ENCODE measurements at places on chromosomes 4 and X.
A peak's percentile ranks its signal among the peaks of the same experiment; 100 is the strongest.

DNA sequence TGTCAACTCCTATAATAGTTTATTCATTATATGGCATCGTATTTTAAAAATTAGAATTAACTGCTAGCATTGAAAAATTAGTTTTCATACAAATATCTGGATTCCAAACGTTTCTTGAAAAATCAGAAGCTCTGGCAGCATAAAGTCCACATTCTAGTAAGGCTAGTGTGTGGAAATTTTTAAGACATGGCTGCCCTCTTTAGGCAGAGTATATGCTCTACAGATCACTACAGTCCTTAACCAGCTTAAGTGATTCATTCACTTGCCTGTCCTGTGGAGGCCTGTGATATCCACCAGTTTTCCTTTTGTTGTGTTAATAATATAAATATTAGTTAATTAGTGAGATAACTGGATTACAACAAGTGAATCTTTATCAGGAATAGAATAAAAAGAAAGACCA, 287.2 kb downstream of the OPHN1 start:
- DNase-seq, result peak; percentile 9

- no peak for DNase-seq
These were observed 683.8 kb upstream of the PABPC4L start for GRCh38 chr4:134885436-134885835.

DNA sequence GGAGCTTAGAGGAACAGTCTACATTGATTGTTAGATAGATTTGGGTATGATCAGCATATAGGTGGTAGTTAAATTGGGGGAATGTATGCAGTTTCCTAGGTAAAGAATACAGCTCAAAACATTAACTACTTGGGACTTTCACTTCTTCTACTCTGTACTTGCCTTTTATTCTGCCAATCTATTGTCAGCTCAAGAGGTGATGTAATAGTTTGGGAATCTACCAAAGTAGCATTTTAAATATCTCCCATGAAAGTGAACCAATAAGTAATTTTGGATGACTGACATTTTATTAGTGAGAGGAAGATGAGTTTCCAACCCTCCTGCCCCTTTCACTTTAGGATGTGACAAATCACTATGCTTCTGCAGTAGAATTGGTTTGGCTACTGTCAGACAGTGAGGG, 43.4 kb downstream of the NUDT6 start:
- DNase-seq, result no peak

DNA sequence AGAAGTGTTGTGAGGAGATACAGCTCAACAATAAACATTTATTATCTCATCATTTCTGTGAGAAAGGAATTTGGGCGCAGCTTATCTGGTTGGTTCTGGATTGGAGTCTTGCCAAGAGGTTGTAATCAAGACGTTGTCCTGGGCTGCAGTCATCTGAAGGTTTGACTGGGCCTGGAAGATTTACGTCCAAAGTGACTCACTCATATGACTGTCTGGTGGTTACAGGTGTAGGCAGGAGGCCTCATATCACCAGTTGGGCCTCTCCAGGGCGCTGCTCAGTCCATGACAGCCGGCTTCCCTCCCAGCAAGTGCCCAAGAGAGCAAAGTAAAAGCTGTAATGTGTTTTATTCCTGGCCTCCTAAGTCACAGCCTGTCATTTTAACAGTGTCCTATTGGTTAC, 106.3 kb downstream of the USP46 start:
- DNase-seq, result no peak

- DNase-seq, result no peak
These were observed 105.2 kb upstream of the AMOT start for GRCh38 chrX:112945826-112946225.

- no peak for DNase-seq
These were observed 41.3 kb downstream of the C4orf50 start for GRCh38 chr4:5976921-5977320.

DNA sequence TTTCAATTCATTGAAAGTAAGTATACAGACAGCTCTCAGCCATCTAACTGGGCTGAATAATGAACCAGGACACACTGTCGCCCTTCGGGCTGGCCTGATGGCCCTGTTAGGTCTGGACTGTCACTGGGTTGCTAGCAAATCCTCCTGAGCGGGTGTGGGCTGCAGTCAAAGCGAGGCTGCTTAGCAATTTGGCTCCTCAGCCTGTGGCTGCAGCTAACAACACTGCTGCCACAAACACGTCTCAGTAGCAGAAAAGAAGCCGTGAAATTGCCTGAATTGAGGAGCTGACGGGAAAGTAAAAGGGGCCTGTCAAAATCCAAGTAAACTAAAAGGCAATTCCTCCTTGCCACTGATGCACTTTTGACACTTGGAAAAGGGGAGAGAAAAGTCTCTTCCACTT, 72.8 kb downstream of the SMIM20 start:
- no peak for DNase-seq

- no peak for DNase-seq
These were observed 11.7 kb upstream of the GYG2 start for GRCh38 chrX:2817036-2817435.

DNA sequence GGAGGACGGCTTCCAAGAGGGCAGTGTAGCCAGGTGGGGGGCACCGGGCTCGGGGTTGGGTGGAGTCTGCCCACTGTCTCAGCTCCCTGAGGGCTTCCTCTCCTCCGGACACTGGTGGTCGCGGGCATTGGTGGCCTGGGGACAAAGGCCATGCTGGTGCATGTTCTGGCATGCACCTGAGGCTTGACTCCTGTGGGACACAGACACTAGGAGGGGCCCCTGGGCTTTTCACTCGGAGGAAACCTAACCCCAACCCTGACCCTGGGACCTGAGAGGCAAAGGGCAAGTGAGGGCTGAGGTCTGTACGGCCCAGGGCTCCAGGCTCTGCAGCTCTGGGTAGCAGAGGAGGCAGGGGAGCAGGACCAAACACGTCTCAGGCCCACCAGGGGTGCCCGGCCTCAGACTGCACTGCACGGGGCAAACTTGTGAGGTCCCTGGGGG, 22.3 kb upstream of the FGFR3 start:
- peak; percentile 50 for DNase-seq

- no peak for DNase-seq
These were observed 856 bp downstream of the SLC9B1 start for GRCh38 chr4:103018391-103019307.

DNA sequence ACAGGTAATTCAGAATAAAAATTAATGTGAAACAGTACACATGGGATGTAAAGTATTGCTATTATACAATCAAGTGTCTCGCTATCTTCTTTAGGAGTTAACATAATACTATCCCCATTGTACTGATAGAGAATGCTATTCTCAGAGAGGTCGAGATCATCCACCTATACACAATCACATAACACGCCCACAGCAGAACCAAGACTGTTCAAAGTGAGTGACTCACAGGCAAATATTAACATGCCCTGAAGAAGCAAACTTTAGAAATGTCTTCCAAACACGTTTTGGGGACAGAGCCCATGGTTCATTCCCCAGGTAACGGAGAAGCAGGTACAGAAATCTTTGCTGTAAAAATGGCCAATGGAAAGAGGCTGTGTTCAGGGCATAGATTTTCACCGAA, 50.1 kb upstream of the PHKA2 start:
- DNase-seq, result no peak

DNA sequence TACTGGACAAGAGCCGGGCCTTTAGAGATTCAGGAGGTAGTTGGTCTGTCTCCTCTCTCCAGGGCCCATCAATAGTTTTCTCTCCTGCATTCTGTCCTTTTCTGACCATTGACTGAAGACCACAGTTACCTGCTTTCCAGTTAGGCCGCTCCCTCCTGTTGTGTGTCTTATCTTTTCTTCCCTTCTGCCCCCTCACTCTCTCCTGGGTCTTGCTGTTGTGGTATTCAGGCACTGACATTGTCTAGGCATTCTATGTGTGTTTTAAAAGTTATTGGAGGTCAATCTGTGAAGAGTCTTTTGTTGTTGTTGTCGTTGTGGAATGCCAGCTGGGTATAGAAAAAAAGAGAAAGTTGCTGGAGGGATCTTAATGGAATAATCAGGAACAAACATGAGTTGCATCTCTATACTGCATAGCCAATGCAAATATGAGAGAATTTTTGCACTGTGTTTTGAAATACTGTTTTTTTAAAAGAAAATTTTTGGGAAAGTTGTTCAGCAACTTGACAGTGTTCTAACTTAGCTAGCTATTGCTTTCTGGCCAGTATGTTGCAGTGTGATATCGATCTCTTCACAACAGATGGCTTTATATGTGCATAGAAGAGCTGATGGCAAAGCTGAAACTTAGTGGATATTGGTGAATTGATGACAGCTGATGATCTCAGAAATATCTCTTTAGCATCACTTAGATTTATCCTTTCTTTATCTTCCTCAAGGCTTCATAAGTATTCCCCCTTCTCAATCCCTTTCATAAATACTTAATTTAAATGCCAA, 240.7 kb downstream of the C4orf33 start:
- no peak for DNase-seq

DNA sequence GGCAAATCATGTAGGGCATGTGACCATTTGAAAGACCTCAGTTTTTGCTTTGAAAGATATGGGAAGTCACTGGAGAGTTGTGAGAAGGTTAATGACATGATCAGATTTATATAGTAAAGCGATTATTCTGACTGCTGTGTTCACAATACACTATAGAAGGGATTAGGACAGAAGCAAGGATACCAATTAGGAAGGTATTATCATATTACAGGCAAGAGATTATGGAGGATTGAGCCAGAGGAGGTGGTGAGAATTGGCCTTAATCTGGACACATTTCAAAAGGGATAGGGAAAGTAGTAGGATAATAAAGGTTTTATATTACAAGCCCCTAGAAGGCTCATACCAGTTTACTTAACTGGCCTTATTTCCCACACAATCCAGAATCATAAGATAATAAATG, 124.9 kb upstream of the POF1B start:
- DNase-seq, result no peak

- no peak for DNase-seq
These were observed 4.6 kb downstream of the CTBP1 start for GRCh38 chr4:1244081-1244977.

- no peak for DNase-seq
These were observed 105.8 kb upstream of the MAGEB18 start for GRCh38 chrX:26032111-26032912.

- no peak for DNase-seq
These were observed 31.3 kb downstream of the JADE1 start for GRCh38 chr4:128840711-128841318.

- DNase-seq, result no peak
These were observed 41.9 kb upstream of the PRDM8 start for GRCh38 chr4:80155316-80155982.

GRCh38 chr4:7526491-7526890, 91.8 kb upstream of the PSAPL1 start:
- no peak for DNase-seq

DNA sequence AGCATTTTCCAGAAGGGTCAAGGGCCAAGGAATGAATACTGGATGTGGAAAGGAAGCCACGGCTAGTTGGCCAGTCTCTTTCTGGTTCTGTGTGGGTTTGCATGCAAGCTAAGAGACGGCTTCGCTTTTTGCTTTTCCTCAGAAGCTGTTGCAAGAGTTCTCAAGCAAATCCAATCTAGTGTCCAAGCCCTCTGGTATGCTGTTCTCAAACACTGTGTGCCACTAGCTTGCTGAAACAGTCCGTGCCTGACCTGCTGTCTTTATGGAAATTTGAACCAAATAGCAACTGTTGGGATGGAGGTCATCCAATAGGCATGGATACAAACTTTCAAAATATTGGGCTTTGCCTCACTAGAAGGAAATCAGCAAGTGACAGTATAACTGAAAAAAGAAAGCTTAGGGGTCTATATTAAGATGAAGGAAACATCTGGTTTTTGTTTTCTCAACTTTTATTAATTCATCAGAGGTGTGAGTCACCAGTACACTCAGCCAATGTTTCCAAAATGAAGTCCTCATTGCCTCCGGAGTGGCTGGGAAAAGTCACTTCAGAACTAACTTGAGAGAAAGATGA, 70.5 kb downstream of the SLC9A6 start:
- no peak for DNase-seq

DNA sequence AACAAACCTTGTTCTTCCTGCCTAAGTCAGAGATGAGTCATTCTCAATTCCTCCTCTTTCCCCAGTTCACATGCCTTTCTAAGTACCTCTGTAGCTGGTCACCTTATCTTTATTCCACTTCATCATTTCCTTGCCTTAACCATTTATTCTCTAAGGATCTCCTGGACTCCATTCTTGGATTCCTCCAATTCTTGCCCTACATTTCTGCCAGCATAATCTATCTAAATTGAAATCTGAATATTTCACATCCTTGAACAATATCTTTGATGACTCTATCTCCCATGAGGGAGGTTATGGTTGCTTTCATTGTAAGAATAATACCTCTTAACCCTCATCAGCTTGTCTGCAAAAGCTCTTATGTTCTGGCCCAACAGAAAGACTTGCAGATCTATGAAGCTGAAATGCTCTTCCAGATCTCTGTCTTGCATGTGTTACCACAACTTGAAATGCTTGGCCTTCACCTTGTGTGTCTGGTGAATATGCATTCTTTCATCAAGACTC, 28.6 kb upstream of the PDE5A start:
- no peak for DNase-seq

DNA sequence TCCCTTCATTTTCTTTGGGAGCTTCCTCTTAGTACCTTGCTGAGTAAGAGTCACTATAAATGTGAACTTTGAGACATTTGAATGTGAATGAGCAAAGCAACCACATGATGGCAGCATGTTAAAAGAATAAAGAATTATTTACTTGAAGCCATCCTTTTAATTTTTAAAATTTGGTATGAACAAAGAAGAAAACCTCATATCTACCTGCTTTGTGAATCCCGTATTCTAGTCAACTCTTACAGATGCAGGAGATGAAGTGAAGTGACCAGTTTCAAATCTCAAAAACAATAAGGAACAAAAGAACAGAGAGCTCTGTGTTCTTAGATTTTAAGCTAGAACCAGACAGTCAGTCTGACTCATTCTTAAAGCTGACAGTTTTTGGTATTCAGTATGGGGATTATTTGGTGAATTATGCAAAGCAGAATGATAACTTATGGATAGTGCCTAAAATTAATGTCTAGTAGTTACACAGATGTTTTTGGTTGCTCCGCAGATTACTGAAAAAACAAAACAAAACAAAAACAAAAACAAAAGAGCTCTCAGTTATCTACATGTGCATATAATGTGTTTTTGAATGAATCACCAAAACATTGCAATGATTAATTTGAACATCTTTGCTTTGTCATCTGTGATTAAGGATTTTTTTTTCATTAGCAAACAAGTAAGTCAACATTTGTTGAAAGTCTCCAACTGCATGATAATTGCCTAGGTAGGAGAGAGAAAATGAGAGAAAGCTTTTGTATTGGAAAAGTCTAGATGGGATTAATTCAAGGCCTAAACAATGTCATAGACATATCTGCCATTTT, 48.2 kb upstream of the H2AZ1 start:
- peak; percentile 5 for DNase-seq

DNA sequence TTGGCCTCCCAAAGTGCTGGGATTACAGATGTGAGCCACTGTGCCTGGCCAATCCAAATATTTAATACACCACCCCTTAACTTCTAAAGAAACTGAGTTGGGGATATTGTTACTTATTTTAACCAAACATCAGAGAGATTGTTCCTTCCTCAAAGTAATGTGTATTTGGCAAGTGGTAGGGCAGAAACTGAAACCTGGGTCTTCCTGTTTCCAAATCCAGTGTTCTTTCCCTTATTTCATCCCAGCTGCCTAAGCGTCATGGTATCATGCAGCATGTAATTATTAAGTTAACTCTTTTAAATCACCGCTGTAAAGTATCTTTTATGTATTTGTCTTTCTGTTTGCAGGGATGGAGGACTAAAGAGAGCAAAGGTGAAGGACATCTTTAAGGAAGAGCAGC, 68.4 kb downstream of the GPAT3 start:
- no peak for DNase-seq
